Stimulated activated CD8-positive, alpha-beta memory T cell treated with anti-CD3 and anti-CD28 coated beads, Interleukin-4, amount 100 ng/mL, for 1 hour (primary cell): ENCODE measurements at places on chromosomes 13 and 19.
A peak's percentile ranks its signal among the peaks of the same experiment; 100 is the strongest.

DNA sequence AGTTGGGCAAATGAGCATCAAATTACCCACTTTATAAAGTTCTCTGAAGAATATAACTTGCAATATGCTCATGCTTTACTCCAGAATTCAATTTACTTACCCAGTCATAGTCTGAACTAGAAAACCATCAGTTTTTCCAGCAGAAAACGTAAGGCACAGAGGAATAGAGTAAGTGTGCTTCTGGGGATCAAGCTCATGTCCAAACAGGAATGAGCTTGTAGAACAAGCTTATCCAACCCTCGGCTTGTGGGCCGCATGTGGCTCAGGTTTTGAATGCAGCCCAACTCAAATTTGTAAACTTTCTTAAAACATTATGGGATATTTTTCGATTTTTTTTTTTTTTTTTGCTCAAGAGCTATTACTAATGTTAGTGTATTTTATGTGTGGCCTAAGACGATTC, 308.5 kb upstream of the KLF12 start:
- DNase-seq, result no peak

- no peak for DNase-seq
These were observed 124.5 kb downstream of the SHISA2 start for GRCh38 chr13:25927363-25927762.

DNA sequence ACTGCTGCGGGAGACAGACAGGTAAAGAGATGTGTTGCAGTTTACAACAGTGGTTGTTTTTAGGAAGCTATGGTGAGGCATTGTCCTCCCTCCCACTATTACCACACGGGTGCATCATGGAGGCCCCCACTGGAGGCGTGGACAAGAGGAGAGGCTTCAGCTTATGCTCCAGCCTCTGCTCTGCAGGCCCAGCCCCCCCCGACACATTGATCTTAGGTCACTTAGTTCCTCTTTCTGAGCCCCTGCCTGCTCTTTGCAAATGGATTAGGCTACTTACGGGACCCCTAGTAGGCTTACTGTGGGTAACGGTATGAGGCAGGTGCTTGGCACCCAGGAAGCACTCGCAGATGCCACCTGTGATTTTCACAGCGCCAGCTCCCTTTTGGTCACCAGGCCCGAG, 123.9 kb downstream of the SLC7A1 start:
- no peak for DNase-seq

DNA sequence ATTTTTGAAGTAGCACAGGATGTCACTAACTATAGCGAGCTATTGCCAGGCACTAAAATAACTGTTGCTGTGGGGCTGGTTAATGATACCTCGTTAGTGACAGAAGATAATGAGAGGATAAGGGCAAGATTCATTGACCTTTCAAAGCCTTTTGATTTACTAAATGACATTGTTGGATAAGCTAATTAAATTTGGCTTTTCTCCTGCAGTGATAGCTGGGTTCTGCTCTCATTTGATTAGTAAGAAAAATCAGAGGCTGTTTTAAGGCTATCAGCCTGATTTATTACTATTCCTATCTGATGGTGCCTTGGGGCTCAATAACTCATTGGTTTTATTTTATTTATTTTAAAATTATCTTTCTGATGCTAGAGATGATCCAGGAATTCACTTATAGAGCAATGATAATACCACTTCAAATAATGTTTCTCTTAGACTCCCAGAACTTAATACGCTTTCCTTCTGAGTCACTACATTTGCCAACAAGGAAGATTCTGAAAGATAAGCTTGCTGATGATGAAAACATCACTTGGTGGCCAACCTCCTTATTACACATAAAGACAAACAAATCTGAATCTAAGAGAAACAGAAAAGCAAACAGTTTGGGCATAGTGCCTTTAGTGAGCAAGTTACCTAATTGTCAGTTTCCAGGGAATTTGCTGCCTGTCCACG, 501.3 kb upstream of the ARGLU1 start:
- no peak for DNase-seq

DNA sequence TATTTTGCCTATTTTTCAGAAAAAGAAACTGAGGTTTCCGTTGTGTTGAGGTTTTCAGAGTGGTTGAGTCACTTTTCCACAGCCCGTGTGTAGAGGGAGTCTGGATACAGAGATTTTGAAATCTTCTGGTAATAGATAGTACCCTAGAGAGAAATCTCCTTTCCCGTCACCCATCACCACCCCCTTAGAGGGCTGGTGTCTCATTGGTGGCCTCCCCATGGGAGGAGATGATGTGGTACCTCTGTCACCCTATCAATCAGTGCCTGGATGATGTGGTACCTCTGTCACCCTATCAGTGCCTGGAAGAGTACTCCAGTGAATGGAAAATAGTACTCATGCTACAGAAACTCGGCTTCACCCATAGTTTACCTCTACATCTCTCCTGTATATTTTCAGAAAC, 42.2 kb upstream of the SERP2 start:
- DNase-seq, result no peak

DNA sequence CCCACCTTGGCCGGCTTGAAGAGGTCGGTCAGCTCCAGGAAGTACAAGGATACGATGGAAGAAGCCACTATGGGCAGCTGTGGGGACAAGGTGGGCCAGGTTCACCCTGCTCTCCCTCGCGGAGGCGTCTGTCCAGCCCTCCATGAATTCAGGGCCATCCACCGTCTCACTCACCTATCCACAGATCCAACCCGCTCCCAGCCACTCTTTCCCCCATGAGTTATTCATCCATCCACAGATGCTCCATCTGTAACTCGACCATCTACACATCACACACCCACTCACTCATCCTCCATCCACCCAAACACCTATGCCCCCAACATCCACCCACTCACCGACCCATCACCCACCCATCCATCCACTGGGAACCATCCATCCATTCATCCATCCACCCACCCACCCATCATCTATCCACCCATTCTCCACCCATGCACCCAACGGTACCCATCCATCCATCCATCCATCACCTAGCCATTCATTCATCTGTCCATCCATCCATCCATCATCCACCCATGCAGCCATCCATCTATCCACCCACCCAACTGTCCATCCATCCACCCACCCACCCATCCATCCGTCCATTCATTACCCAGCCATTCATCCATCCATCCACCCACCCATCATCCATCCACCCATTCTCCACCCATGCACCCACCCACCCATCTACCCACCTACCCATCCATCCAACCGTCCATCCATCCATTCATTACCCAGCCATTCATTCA, 5.8 kb downstream of the PLPPR3 start:
- no peak for DNase-seq

GRCh38 chr19:18340990-18341868, 831 bp downstream of the PGPEP1 start:
- DNase-seq, result peak; percentile 36

DNA sequence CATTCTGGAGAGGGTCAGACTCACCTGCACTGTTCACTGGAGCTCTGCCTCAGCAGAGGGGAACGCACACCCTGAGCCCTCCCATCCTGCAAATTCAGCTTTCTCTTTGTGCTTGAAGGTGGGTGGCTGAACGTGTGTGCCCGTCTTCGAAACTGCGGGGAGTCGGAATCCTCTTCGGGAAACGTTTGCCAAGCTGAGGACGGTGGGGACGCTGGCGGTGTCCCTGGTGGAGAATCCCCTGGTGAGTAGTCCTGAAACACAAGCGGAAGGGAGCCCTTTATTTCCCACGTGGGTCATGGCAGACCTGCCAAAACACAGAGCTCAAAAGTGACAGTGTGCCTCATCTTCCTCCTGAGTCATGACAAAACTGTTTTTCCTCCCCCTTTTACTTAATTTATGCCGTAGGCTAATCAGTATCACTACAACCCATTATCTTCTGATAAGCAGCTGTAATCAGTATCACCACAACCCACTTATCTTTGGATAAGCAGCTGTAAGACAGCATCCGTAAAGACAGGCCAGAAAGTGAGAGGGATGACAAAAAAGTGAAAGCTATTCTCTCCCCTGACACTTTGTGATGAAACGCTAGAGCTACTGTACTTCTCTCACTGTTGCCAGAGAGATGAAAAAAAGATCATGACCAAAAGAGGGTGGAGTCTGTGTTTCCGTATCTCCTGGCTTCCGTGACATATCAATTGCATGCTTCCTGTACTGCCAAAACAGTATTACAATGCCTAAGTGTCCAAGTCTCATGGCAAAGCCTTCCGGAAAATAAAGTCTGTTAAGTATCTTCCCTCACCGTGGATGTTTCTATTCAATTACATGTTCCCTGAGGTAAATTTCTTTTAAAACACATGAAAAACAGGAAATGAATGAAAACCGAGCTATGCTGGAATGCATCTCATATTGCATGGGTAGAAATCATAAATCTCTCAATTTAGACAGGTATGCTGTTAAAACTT, 155.5 kb downstream of the TBC1D4 start:
- DNase-seq, result peak; percentile 15

GRCh38 chr19:46713781-46714443, 3.0 kb downstream of the PRKD2 start:
- peak; percentile 64 for DNase-seq

GRCh38 chr19:39236527-39236926, 8.3 kb downstream of the IFNL3 start:
- DNase-seq, result peak; percentile 10

GRCh38 chr13:85632526-85633195, 166.6 kb downstream of the SLITRK6 start:
- no peak for DNase-seq

- DNase-seq, result no peak
These were observed at the start of gene OLFM4 for GRCh38 chr13:53028637-53029203. Gene OLFM4, plus strand, starts transcription at chr13:53028813. Its CDS starts 24 bp downstream, at chr13:53028837.

GRCh38 chr19:34381399-34382251, 16.6 kb downstream of the GPI start:
- DNase-seq, result no peak

DNA sequence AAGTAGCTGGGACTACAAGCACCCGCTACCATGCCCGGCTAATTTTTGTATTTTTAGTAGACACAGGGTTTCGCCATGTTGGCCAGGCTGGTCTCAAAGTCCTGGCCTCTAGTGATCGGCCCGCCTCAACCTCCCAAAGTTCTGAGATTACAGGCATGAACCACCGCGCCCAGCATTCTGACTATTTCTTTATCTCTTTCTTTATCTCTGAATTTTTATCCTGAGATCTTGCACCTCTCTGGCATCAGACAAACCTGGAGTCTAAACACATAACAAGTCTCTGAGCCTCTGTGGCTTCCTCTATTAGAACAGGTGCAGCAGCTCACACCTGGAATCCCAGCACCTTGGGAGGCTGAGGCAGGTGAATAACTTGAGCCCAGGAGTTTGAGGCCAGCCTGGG, 28.5 kb downstream of the ARHGEF18 start:
- no peak for DNase-seq

- no peak for DNase-seq
These were observed 95.5 kb downstream of the WTIP start for GRCh38 chr19:34577056-34577455.

GRCh38 chr19:50550594-50550966, 17.7 kb downstream of the LRRC4B start:
- no peak for DNase-seq

DNA sequence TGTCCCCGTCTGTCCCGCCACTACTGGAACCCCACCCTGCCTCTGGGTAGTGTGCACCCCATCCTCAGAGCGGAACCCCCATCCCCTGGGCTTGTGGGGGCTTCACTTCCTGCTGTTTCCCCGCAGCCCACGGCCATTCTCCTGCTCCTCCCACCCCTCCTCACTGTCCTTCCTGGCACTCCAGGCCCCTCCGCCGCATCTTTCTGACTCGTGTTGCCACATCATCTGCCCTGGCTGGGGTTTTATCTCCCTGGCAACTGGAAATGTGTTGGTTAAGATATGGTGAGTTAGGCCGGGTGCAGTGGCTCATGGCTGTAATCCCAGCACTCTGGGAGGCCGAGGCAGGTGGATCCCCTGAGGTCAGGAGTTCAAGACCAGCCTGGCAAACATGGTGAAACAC, 37.3 kb downstream of the KDM4B start:
- DNase-seq, result no peak
